NCI-H1105 (cell line): ENCODE measurements at places on chromosomes 12 and 14.

GRCh38 chr12:108759924-108760323 lies 28.6 kb upstream of the CORO1C start:
- no peak for DNase-seq

- DNase-seq, result no peak
Observed at GRCh38 chr12:7090222-7090998, 1.8 kb downstream of the C1R start.

DNA sequence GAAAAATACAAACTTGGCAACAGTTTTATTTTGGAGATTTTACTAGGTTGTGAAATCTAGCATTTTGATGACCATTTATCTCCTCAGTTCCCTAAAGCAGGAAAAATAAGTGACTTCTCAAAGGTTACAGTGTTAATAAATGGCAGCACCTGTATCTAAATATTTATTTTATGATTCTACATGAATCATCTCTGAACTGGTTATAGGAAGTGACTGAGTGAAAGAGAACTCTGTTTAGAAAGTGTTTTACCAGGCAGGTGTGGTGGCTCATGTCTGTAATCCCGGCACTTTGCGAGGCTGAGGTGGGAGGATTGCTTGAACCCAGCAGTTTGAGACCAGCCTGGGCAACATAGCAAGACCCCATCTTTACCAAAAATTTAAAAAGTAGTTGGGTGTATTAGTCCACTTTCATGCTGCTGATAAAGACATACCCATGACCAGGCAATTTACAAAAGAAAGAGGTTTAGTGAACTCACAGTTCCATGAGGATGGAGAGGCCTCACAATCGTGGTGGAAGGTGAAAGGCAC lies 26.3 kb downstream of the MIPOL1 start:
- DNase-seq, result no peak

GRCh38 chr12:14953752-14954151 lies 7.6 kb downstream of the ARHGDIB start:
- DNase-seq, result no peak

GRCh38 chr12:40469736-40470135 lies 222.5 kb upstream of the CNTN1 start:
- DNase-seq, result peak; percentile 66

DNA sequence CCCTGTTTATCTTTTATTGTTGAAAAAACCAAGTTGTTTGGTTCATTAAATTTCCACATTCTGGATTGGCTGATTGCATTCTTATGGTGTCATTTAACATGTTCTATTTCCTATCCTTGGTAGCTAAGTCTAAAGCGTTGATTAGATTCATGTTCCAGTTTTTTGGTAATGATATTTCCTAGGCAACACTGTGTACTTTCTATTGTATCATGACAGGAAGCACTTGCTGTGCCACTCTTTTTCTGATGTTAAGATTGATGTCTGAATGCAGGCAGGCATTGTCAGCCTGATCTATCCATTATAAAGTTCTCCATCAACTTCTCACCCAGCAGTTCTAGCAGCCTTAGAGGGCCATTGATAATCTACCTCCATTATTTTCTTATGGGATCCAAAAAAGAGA lies 91.1 kb upstream of the ARID2 start:
- DNase-seq, result no peak

GRCh38 chr12:50647031-50647430 lies 116.9 kb upstream of the ATF1 start:
- no peak for DNase-seq

DNA sequence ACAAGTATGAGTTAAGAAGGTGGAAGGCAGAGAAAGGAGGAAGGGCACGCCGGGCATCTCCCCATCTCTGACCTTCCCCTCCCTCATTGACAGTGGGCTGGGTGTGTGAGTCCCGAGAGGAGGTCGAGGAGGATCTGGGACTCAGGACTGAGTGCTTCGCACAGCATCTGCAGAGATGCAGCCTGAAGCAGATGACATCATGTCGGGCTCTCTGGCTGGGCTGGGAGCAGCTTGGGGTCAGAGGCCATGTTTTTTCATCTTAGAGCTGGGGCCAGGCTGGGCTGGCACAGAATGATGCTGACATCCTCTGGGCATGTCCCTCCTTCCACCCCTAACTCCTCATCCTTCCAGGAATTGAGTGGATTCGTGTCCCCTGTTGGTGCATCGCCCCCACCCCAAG lies 43.5 kb downstream of the CMKLR1 start:
- DNase-seq, result no peak

DNA sequence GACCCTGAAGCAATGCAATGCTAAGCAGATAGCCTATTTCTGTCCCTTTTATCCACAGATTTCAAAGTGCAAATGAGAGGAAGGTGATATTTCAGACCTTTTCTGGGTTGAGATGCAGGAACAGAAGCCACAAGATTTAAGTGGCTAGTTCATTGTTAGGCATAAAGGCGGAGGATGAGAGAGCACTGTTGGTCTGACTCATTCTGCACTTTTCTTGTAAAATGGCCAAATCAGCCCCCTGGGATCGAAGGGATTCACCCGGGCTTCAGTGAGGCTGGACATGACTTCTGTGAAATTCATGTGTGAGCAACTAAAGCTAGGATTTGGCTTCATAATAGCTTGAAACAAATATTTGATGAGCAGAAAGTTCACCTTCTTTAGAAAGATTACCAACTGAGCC lies 101.9 kb upstream of the OVCH1 start:
- DNase-seq, result no peak

- no peak for DNase-seq
Observed at GRCh38 chr14:54786838-54787237, 115.8 kb downstream of the GCH1 start.

DNA sequence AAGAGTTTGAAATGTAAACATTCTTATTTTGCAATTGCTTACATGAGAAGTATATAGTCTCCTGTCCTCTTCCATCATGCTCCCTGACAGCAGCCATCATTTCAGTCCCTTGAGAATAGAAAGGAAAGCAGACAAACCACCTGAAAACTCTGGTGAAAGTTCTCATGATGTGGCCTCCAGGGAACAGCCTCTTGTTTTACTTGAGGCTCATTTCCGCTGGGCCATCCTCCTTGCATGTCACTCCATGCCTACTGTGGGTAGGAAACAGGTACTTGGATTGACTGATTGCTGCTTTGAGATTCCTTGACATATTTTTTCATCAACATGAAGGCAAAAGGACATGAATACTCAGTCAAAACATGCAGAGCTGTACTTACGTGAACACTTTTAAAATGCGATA lies 6.0 kb downstream of the SYT1 start:
- DNase-seq, result no peak

DNA sequence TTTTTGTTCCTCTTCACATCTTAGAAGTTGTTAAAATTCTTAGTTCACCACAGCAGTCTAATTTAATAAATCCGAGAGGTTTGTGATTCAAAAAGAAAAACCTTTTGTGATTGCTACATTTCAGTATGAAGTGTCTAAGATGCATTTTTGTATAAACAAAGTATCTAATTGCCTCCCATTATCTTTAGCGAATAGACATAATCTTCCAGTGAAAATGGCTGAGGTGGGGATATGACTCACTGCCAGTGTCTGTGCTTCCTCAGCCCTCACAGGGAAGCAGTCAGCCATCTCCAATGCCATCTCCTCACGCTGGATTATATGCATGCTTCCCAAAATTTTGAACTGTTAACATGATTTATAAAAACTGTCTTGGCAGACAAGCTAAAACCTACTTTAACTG lies 7.6 kb downstream of the GCH1 start:
- no peak for DNase-seq

DNA sequence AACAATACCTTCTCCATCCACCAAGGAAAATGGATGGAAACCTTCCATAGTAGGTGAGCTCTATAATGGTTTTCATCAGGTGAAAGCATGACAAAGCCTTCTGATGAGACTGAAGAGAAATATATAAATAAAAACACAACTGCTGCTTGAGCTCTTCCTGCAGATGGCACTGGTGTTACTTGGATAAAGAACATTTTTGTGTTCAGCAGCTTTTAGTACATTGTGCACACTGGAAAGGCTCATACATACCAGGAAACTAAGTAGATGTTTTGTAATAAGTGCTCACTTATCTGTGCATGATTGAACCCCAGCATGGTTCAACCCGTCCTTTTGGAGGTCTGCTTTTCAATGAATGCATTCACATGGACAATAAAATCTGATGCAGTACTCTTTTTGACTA lies 357.3 kb upstream of the MIS18BP1 start:
- DNase-seq, result no peak

- no peak for DNase-seq
Observed at GRCh38 chr14:93007225-93007997, 84.5 kb downstream of the CHGA start.

- DNase-seq, result no peak
Observed at GRCh38 chr12:114167431-114167830, 201.3 kb upstream of the RBM19 start.
